ENCODE measurements at places on chromosomes 11 and 22.

DNA sequence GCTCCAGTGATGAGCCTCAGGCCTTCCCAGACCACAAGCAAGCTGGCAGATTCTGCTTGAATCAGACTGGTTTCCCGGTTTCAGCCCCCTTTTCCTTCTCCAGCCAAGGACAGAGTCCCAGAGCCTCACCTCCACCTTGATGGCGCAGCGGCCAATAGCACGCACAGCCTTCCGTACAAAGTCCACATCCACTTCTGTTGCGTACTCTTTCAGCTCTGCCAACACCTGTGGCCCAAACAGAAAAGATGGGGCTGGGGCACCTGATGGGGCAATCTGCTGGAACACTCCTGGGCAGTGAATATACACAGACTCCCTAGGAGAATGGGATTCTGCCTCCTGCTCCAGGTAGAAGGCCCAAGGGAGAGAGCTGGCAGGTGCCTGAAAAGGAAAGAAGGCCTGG, 35.5 kb upstream of the RASL10A start:
- no peak for DNase-seq

- DNase-seq, result no peak
Measured at GRCh38 chr11:63874511-63874910, 35.6 kb downstream of the MARK2 start.

- DNase-seq, result no peak
Measured at GRCh38 chr11:108218455-108218854, 4.0 kb downstream of the NPAT start.

DNA sequence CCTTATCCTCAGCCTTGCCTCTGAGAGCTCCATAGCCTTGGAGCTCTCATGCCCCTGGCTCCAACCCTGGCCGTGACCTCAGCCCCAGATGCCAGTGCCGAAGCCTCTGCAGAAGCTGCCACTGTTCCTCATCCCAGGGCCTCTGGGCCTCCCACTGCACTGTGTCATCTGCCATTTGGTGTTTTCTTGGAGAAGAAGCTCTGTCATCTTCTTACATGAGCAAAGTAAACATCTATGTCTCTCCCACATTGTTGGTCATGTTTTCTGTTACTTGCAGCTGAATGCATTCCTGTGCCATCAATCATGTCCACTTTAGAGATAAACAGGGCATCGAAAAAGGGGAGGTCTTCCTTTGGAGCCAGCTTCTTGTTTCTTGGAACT, 45.0 kb upstream of the FTH1 start:
- no peak for DNase-seq

GRCh38 chr11:114135737-114136151, 76.2 kb downstream of the ZBTB16 start:
- no peak for DNase-seq

- DNase-seq, result no peak
Measured at GRCh38 chr11:95229199-95229992, 1.6 kb downstream of the SESN3 start.

Data from occipital lobe (tissue), 3 donors.